Osteoblast (primary cell): ENCODE measurements at places on chromosomes 2 and 18.

GRCh38 chr18:77658751-77659448, 409.3 kb downstream of the GALR1 start:
- DNase-seq: no peak

- DNase-seq: no peak
These were observed 4.8 kb upstream of the STARD7 start for GRCh38 chr2:96213379-96213778.

- peak; percentile 62 for DNase-seq
These were observed 140.9 kb downstream of the CAPN13 start for GRCh38 chr2:30666266-30666874.

DNA sequence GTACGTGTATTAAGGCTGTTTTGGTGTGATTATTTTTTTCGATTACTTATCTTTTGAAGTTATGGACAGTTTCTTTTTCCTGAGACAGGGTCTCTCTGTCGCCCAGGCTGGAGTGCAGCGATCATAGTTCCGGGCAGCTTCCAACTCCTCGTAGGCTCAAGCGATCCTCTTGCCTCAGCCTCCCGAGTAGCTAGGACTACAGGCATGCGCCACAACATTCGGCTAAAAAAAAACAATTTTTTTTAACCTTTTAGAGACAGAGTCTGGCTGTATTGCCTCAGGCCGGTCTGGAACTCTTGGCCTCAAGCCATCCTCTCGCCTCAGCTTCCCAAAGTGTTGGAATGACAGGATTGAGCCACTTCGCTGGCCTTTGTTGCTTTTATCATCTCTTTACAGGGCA, 945 bp downstream of the HAT1 start:
- DNase-seq: no peak

DNA sequence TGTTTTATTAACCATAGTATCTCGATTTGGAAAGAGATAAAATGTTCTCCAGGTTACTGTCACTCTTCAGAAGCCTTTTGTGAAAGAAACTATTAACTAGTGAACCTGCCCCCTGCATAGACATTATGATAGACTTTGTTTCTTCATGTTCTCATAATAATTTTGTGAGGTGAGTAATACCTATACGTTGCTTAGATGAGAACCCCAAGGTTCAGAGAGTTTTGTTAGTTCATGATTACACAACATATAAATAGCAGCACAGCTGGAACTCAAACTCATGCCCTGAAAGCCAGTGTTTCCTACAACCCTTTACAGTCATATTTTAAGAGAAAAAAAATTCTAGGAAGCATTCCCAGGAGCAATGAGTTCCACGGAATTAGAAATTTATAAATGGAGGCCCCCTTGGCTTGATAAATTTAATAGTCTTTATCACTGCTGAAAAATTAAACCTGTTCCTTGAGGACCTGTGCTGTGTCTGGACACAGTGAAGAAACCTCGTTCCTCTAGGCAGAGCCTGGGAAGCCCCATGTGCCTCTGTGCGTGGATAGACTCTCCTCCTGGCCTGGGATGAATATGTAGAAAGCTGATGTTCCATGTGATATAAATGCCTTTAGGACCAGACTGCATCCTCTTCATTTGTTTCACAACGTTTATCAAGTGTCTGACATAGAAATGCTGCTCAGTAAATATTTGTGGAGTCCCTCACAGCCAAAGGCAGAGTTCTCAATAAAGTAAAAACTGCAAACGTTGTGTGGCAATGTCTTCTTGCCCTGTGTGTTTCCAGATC, 1257.0 kb upstream of the GYPC start:
- DNase-seq: no peak

DNA sequence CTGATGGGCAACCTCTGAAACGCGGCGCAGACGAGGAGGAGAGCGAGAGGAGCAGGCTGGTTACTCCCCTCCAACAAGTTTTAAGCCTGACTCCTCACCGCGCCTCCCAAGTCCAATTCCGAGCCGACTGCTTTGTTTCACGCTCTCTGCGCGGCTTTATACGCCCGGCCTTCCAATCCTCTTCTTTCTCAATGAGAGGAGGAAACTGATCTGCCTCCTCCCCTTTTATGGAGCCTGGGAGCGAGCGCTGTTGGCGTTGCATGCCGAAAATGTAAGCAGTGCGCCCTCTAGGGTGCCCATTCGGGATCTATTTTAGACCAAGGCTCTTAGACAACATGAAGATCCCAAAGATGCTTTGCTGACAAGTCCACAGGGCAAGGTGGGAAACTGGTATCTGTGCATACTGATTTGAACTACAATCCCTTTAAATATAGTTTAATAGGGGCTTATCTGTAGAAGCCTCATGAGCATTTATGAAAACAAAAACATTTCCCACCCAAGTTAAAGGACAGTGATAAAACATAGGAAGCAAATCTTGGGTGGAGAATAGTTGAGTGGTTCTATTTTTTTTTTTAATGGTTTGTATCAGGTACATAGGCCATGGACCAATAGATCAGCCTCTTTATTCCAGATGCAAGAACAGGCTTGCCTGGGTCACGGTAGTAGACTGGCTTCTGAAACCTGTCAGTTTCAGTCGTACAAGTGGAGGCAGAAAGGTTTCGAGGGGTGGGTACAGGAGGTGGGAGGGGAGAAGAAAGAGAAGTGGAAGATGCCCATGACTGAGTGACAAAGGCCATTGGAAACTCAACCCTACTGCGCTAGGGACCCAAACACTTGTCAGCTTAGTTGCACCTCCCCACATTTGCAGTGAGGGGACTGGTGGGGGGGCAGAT, at the start of gene RND3:
RND3 (minus strand) TSS at position 131 of the 893 bp plus-strand sequence. CDS start 250 bp downstream, outside the sequence.
- peak; percentile 96 for DNase-seq

- no peak for DNase-seq
These were observed 365.0 kb downstream of the HRH4 start for GRCh38 chr18:24825397-24825796.

- DNase-seq: no peak
These were observed 863.7 kb upstream of the VRK2 start for GRCh38 chr2:57182916-57183315.

- DNase-seq: no peak
These were observed 824.2 kb upstream of the FAM98A start for GRCh38 chr2:34423301-34423700.

DNA sequence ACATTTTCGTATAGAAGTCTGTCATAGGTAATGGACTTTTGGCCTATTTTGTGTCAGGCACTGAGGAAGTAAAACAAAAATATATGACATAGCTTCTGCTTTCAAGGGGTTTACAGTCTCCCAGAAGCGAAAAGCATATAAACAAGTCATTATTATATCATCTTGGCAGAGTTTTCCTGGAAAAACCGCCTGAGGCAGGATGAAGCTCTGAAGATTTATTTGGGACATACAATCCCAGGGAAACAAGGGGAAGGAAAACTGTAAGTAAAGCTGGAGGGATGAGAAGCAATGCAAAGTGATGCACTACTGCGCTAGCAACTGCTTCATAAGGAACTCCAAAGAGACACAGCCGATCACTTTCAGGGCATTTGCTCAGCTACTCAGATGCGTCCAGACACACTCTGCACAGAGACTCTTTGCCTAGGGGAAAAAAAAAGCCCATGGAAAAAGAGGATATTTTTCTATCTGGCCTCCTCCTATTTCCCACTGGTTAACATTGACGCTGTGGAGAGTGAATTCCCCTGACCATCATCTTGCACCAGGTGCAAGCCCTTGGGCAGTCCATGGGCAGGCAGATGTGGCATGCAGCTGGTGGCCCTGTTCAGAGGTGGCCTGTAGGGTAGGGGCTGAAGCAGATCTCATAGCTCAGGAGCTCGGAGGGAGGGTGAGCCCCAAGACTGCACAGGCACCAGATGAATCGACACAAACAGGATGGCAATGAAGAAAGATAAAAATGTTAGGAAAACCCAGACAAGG, 158.1 kb downstream of the METTL4 start:
- no peak for DNase-seq

DNA sequence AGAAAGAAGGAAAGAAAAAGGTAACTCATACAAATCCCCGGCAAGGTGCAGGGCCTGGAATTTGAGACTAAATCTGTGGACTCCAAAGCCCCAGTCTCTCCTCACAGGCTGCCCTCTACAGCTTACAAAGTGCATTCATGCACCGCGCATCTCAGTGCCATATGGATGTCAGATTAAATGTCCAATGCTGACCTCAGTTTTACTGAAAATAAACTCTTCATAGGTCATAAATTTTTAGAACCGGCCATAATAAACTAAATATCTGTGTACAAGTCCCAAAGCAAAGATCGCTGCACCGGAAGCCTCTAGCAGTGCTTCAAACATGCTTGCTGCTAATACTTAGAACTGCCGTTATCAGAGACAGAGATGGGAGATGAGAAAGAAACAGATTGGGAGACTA, 17.7 kb downstream of the ST6GAL2 start:
- DNase-seq: no peak

GRCh38 chr2:70041663-70042062, 45.6 kb upstream of the PCBP1 start:
- DNase-seq: no peak

GRCh38 chr2:105215586-105216192, 25.9 kb upstream of the GPR45 start:
- no peak for DNase-seq

DNA sequence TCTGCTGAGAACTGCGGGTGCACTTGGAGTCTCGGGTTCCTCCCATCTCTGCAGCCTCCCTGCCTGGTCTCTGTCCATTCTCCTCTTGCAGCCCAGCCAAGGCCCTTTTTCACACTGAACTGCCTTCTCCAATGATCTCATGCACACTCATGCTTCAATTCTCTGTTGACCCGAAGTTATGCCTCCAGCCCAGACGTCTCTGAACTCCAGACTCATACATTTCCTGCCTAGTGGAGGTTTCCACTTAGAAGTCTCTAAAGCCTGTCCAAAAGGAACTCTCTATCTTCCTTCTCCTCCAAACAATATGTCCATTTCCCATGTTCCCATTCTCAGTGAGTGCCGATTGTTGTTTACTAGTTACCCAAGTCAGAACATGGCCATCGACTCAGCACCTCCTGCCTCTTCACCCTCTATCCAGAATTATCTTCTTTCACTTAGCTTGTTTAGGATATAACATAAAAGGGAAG, 155.2 kb downstream of the IRS1 start:
- peak; percentile 87 for DNase-seq

- DNase-seq: no peak
These were observed 151.2 kb downstream of the FMNL2 start for GRCh38 chr2:152485954-152486736.

DNA sequence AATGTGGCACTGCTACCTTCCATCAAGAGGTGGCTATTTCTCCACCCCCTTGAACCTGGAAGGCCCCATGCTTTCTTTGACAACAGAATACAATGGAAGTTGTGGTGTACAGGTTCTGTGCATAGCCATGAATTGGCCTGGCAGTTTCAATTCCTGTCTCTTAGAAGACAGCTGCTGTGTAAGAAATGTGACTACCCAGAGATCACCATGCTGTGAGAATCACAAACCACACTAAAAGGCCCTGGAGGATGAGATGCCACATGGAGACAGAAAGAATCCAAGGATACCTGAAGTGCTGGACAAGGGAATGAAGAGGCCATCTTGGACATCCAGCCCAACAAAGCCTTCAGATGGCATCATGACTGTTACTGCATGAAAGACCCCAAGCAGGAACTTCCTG, 47.7 kb upstream of the EHBP1 start:
- no peak for DNase-seq

- no peak for DNase-seq
These were observed 47.4 kb downstream of the FSIP2 start for GRCh38 chr2:185785851-185786473.

GRCh38 chr2:46493241-46493970, 14.0 kb downstream of the TMEM247 start:
- no peak for DNase-seq

DNA sequence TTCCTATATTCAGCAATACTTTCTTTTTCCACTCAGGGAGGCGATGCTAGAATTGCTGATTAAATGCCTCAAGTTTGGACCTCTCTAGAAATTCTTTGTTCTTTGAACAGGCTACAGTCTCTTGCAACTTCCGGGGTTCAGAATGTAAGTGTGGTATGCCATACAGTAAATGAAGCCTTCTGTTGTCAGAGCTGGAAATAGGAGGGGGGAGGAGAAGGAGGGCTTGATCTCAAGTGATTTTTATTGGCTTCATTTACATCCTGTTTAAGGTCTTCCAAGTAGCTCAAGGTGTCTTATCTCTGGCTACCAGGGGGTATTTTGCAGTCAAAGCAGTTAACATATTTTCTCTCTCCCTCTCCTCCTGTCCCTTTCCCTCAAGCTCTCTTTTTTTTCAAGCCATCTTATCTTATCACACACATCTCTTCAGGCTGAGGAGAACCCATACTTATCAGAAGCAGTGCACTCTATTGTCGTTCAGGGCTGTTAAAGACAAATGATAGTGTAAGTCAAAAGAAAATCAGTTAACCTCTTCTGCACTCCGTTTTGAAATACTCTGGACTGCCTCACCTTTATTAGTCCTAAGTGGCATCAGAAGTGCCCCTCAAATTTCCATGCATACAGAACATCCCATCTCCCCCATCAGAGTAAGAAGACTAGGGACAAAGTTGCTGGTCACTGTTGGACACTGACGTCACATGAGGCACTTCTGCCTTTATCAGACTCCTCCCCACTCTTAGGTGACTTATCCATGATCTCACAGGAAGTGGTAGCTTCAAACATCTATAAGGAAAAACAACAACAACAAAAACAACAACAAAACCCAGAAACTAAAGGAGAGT, 112.2 kb downstream of the ZNF521 start:
- no peak for DNase-seq

DNA sequence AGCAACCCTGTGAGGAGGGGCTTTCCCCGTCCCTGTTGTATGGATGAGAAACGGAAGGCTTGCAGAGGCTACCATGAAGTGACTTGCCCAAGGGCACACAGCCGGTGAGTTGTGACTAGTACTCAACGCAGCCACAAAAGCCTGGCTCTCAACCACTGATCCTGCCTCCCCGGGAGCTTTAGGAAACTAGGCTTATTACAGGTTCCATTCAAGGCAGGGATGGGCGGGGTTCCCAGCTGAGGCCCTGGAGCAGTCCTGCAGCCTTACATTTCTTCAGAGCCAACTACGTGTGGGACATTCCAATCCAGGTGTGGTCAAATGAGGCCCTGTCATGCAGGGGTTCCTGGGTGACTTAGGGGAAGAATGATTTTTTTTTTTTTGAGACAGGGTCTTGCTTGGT, 59.6 kb downstream of the MEX3C start:
- no peak for DNase-seq
